Progenitor cell of endocrine pancreas (in vitro differentiated cells): ENCODE measurements at places on chromosomes 12 and 14.

DNA sequence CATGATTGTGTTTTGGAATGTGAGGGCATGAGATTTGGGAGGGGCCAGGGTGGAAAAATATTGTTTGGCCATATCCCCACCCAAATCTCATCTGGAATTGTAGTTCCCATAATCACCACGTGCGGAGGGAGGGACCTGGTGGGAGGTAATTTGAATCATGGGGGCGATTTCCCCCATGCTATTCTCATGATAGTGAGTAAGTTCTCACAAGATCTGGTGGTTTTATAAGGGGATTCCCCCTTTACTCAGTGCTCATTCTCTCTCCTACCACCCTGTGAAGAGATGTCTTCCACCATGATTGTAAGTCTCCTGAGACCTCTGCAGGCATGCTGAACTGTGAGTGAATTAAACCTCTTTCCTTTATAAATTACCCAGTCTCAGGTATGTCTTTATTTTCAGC is 15.7 kb downstream of the OR10P1 start:
- no peak for DNase-seq

- peak; percentile 55 for DNase-seq
Measured at GRCh38 chr14:76644855-76645518, 116.3 kb upstream of the VASH1 start.

- no peak for DNase-seq
Measured at GRCh38 chr12:118013283-118013682, 3.2 kb upstream of the RFC5 start.

DNA sequence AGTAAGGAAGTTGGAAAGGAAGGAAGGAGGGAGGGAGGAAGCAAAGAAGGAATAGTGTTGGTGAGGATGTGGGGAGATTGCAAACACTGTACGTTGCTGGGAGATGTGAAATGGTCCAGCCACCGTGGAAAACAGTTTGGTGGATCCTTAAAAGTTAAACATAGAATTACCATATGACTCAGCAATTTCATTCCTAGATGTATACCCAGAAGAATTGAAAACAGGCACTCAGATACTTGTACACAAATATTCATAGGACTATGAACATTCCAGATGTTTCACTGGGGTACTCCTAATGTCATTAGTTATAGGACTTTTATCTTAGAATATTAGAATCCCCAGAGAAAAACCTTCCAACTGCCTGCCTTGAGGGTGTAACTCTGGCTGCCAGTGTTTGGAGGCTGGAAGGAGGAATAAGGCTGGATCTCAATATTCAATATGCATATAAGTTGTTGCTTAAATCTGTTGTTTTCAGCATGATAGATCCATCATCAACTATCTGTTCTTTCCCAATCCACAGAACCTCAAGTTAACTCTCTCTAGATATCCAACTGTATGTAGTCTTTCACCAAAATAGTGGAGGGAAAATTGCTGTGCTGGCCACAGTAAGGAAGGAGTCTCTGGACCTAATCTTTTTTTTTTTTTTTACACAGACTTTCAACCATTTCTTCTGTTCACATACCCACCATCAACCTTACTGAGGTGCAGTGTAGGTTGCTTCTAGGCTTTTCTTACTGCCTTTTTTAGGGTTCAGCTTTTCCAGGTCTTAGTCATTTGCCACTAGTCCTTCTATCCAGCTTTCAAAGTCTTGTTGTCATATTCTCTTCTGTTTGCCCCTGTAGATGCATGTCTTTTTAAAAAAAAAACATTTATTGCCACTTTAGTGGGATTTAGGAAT is 94.5 kb downstream of the DNAI7 start:
- DNase-seq: no peak

- DNase-seq: no peak
Measured at GRCh38 chr12:132309596-132310086, 19.7 kb downstream of the GALNT9 start.

GRCh38 chr12:74689929-74690328 is 152.3 kb downstream of the ATXN7L3B start:
- DNase-seq: no peak

DNA sequence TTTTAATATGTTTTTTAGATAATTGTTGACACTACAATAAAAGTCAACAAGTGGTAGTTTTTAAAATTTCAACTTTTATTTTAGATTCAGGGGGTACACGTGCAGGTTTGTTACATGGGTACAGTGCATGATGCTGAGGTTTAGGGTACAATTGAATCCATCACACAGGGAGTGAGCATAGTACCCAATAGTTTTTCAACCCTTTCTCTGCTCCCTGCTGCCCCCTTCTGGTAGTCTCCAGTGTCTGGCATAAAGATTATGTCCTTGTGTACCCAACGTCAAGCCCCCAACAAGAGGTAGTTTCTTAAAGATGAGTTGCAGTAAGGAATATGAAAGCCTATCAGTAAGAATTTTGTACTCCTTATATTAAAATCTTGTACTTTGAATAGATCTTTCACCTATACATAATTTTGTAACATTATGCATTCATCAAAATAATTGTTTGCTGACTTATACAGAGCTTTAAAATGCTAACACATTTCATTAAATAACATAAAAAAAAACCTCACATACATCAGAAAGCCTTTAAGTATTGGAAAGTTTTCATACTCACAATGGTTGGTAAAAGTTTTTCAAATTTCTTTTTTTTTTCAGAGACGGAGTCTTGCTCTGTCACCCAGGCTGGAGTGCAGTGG is 5.4 kb upstream of the RALGAPA1 start:
- peak; percentile 48 for DNase-seq

- no peak for DNase-seq
Measured at GRCh38 chr14:90780519-90780918, 35.7 kb downstream of the TTC7B start.

DNA sequence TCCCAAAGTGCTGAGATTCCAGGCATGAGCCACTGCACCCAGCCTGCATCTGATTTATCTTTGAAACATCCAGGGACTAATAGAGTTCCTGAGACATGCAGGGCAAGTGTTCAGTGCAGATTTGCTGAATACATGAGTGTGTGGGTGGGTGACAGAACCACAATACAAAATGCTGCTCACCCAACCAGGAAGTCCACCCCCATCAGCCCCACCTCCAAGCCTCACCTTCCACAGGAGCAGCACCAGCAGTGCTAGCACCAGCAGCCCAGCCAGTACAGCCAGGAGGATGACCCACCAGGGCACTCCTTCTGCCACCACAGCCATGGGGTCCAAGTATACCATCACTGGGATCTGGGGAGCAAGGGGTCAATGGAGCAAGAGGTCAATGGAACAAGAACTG is 20.0 kb downstream of the ITGA7 start:
- DNase-seq: no peak

GRCh38 chr12:130538343-130539095 is 177.6 kb downstream of the RIMBP2 start:
- DNase-seq: no peak

DNA sequence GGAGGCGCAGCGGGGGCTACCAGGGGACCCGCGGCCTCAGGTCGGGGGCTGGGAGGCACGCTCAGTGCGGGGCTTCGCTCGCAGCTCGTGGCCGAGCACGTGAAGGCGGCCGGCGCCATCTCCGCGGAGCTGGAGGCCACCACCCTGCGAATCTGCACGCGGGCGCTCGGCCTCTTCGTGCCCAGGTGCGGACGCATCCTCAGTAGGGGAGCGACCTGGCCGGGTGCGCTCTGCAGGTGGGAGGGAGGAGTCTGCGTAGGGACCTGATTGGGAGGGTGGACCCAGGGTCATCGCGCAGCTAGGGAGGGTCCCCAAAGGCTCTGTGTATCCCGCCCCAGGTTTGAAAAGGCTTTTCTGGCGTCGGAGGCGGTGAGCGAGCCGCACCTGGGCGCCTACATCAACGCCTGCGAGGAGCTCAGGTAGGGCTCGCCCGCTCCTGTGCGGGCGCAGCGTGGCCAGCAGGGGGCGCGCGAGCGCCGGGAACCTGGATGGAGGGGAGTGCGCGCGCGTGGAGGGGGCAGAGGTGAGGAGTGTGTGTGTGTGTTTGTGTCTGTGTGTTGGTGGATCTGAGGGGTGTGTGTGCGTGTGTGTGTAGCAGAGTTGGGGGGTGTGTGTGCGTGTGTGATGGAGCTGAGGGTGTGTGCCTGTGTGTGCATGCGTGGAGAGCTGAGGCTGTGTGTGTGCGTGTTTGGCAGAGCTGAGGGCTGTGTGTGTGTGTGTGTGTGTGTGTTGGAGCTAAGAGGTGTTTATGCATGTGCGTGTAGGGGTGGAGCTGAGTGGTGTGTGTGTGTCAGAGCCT is 10.3 kb downstream of the EXOC3L4 start:
- DNase-seq: peak; percentile 80

DNA sequence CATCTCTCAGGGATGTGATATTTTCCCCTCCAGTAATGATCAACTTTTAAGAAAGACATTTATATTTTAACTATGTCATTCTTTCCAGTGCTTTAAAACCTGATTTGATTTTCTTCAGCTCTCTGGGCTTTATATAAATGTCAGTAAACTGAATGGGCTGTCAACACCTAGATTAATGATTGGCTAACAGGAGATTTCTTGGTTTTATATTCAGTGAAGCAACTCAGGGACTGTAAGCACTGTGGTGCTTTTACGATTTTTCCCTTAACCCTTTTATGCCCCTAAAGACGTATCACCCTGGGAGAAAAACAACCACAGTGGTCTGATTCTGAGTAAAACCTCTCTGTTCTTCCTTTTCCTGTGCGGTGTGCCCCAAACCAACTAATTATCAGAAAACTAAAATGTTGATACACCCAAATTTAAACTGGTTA is 38.0 kb downstream of the PTGER2 start:
- DNase-seq: no peak

DNA sequence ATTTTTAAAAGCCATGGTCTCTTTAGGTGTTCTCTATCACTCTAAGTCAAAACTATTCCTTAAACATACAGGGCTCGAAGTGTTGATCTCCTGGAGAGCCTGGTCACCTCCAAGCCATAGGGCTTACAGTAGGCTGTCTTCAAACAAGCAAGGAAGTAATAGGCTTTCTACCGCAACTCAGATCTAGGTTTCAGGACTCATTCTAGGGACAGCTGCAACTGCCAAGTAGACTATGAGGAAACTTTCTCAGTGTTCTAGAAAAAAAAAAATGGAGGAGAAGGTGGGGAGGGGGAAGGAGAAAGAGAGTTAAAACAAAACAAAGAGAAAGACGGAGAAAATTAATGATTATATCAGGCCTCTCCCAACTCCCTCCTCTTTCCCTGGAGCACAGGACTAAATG is 106.9 kb upstream of the ETV6 start:
- no peak for DNase-seq

- no peak for DNase-seq
Measured at GRCh38 chr12:51311389-51311788, 12.6 kb downstream of the BIN2 start.

DNA sequence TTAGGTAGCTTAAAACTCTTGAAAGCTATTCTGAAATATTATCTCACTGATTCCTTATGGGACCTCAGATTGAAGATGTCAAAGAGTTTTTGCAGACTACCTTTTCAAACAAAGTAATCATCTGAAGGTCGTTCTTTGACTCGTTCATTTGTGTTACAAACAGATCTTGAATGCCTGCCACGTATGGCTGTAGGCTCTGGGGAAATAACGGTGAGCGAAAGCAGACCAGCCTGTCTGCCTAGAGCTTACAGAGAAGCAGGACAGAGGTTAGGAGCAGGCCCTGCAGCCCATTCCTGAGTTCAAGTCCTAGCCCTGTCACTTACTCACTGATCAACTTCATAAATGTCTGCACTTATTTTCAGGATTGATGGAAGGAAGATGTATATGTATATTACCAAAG is 83.6 kb downstream of the FLRT2 start:
- no peak for DNase-seq

DNA sequence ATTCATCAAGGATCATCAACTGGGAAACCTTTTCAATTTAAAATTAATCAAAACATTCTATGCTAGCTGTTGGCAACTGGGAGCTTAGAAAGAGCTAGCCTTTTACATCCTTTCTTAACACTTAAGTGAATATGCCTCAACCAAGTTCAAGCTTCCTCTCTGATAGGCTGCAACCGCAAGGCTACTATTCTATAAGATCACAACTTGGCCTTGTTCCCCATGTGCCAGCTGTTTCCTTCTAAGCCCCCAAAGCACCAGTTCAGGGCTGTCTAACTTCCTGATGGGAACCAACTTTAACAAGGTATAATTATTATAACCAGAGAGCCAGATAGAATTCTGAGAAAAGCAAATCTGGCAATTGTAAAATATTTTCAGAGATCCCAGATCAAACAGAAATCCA is 37.0 kb downstream of the KCNC2 start:
- no peak for DNase-seq

DNA sequence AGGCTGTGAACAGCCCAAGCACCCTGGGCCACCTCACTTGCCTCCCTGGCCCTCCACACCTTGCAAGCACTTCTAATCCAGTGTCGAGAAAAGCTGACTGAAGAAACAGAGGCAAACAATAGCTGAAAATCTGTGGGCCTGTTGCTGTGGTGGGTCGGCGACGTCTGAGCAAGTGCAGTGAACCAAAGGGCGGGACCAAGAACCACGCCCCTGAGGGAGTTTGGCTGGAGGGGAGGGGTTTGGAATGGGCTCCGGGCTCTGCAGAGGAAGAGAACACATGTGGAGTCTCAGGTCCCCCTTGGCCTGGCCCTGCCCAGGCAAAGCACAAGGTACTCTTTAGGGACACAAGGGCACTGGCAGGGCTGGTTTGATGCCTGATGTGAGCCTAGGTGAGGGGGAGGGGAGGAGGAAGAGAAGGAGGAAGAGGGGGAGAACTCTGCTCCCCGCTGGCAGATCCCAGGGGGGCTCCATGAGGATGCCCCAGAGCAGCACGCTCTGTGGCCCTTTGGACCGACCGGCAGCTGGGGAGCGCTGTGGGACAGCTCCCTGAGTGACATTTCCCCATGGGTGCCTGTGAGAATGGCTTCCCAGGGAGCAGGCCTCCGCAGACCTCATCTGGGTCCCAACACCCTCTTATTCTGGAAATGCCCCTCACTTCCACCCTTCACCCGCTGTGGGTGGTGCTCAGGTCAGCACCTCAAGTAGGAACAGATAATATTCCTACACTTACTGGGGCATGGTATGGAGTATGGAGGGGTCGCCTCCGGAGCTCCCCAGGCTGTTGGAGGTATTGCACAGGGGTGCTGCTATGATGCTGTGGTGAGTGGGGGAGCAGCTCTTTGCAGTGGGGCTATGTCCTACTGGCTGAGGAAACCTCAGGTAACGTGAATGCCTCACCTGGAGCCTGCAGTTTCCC is 85.5 kb downstream of the CPSF2 start:
- DNase-seq: no peak

GRCh38 chr14:89276424-89276975 is 140.5 kb downstream of the FOXN3 start:
- DNase-seq: no peak

DNA sequence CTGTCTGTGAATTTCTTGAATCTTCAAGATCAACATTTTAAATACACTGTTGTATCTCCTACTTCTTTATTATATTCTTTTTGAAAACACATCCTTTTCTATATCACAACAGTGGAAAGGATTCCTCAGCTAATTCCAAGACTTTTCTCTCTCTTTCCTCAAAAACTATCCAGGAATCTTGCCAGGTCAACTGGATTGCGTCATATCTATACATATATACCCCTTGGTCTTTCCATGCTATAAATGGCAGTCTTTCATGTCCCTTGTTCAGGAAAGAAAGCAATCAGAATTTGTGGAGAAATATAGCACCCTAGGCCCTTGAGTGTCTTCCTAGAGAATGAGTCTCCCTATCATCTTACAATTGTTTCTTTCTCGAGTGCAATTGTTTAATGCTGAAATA is 149.0 kb downstream of the KCNA5 start:
- no peak for DNase-seq
